Caco-2 (cell line): ENCODE measurements at places on chromosomes 11 and 22.

DNA sequence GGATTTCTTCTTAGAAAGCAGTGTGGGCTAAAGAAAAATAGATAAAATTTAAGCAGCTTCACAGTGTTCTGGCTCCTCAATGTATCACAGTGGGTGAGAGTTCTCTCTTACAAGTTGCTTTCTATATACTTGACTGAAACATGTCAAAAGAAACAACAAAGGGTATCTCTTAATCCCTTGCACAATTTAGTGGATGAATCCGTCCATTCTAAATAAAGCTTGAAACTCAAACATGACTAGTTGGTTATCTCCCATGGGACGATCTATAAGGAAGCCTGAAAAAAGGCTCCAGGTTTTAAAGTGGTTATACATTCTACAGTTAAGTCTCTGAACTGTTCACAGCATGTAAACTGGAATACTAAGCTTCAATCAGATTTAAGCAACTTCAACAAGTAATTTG is 993.1 kb upstream of the CNTN5 start:
- DNase-seq, result no peak

GRCh38 chr11:121538054-121538453 is 85.3 kb upstream of the SORL1-AS1 start:
- no peak for DNase-seq

GRCh38 chr11:119193001-119193400 is 7.7 kb downstream of the NHERF4 start:
- DNase-seq, result no peak

DNA sequence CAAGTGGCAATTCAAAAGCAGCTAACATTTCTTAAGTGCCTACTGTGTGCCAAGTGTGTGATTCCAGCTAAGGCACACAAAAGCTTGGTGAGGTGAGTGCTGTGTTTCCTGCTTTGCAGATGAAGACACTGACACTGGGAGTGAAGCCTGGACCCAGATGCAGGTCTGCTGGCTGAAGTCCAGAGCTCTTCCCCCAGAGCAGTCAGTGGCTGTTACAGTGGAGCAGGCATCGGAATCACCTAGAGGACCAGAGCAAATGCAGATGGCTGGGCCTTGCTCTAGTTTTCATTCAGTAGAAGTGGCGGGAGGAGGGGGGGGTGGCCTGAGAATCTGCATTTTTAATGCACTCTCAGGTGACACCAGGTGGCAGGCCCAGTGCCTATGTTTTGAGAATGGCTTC is 342.3 kb downstream of the CADM1 start:
- DNase-seq, result peak; percentile 23

DNA sequence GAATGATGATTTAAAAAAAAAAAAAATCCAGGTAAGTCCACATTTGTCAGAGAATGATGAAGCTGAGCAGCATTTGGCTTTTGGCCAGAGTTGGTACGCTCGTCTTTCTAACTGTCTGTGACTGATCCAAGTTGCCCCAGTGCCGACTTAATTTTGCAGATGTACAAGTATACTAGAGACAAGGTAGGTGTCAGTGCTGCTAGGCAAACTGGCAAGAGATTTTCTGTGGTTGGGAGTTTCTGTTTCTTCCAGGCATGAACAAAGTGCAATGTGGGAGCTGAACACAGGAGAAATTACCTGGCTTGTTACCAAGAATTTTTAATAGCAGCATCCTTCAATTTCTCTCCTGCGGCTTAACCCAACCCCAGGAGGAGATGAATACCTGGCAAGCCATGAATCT is 307.7 kb downstream of the BUD13 start:
- no peak for DNase-seq

- DNase-seq, result no peak
These were observed 358 bp downstream of the OR52H1 start for GRCh38 chr11:5547982-5548381.

GRCh38 chr11:114392735-114393667 is 7.3 kb downstream of the C11orf71 start:
- DNase-seq, result no peak

GRCh38 chr11:77409046-77409445 is 64.8 kb downstream of the PAK1 start:
- no peak for DNase-seq

DNA sequence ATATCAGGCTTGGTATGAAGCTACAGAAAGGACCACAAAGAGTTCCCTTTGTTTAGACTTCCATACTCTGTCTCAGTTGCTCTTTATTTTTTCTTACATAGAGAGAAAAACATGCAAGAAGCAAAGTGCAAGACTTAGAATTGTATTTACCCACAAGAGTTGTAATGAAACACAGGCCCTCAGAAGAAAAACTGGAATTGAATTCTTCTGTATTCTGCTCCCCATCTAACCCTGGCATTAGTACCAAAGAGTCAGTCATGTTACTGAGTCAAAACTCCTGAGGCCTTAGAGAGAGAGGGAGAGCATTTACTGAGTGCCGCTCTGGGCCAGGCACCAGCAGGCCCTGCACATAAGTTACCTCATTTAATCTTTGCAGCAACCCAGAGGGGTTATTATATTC is 43.9 kb upstream of the DLAT start:
- DNase-seq, result no peak

DNA sequence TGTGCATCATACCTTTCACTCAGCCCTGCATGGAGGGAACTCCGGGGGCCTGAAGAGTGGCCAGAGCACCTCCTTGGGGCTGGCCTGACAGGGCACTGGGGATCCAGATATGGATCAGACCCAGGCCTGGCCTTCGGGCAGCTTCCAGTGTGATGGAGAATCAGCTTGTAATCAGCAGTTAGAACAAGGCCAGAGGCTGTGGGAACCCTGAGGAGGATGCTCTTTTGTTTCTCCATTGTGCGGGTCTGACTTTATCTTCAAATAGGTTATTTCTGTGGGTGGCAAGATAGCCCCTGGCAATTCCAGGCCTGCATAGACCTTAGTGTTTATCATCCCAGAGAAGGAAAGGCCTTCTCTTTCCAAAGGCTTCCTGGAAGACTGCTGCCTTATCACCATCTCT is 12.3 kb downstream of the DGAT2 start:
- no peak for DNase-seq

- DNase-seq, result no peak
These were observed 26.9 kb upstream of the APOBEC3A start for GRCh38 chr22:38930512-38930911.

DNA sequence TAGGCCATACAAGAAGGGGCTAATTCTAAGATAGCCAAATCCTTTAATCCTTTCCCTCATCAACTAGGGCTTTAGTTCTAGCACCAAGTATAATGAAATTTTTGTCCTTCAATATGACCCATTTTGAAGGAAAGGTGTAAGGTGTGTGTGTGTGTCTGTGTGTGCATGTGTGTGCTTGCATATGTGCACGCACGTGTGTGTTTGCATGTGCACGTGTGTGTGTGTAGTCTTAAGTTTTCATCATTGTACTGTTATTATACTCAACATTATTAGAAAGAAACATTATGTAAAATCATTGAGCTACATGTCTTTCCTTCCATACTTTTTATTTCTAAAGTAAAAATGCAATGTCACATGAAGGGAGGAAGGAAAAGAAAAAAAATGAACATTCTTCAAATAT is 547.7 kb downstream of the FAM181B start:
- no peak for DNase-seq

GRCh38 chr11:11669233-11669846 is 47.5 kb upstream of the GALNT18 start:
- DNase-seq, result no peak

- no peak for DNase-seq
These were observed 96.1 kb downstream of the FDX1 start for GRCh38 chr11:110525883-110526282.

DNA sequence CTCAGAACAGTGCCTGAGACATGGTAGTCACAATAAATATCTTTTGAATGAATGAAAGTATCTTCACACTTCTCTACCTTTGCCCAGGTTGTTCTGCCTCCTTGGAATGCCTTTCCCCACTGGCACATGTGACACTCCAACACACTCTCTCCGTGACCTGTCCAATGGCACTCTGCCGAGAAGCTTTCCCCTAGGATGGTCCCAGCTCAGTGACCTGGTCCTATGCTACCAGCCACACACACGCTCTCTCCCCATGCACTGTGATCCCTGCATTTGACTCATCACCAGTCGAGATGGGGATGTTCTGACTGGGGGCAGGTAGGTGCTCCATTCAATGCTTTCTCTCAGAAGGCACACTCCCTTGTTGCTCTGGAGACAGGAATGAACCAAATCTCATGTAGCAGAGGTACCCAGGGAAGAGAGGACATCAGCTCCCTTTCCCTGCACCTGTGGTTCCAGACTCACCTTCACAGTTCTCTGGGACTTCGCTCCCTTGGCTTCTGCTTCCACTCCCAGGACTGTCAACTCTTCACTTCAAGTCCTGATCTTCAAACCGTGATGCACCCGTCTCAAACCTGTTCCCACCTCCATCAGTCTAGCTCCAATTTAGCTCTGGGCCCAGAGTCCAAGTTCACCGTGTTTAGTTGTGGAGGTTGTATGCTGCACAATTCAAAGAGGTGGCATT is 30.7 kb upstream of the LMO1 start:
- DNase-seq, result no peak

DNA sequence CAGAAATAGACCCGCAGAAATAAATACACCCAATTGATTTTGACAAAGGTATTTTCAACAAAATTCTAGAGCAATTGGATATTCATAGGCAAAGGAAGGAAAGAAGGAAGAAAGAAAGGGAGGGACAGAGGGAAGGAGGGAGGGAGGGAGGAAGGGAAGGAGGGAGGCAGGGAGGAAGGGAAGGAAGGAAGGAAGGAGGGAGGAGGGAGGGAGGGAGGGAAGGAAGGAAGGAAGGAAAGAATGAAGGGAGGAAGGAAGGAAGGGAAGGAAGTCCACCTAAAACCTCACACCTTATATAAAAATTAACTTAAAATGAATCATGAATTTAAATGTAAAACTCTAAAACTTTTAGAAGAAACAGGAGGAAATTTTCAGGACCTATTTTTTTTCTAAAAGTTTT is 94.2 kb upstream of the USP47 start:
- no peak for DNase-seq

DNA sequence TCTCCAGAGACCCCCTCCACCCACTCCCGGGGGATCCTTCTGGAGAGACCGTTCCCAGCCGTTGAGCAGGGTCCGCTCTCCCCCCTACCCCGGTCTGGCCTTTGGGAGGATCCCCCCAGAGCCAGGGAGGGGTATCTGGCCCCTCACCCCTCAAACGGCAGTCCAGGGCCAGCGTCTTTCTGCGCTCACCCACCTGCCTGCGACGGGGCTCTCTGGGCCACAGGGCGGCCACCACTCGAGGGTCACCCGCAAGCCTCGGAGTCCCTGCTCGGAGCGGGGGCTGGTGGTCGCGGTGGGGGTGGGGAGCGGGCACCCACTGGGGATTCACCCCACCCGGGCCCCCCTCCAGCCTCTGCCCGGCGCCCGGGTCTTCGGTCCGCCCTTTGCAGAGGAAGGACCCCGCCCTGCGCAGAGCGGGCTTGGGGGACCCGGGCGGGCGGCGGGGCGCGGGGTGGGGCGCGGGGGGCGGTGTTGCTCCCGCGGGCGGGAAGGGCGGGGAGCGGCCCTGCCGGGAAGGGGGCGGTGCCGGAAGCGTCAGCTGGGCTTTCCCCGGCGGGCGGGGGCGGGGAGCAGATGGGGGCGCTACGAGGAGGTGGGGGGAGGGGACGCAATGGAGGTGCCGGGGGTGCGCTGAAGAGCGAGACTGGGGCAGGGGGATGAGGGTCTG is 16.6 kb downstream of the CRELD2 start:
- no peak for DNase-seq

- DNase-seq, result no peak
These were observed 23.0 kb downstream of the PAX6 start for GRCh38 chr11:31788085-31788484.

- DNase-seq, result no peak
These were observed 286.8 kb upstream of the ANO3 start for GRCh38 chr11:26045082-26045481.

DNA sequence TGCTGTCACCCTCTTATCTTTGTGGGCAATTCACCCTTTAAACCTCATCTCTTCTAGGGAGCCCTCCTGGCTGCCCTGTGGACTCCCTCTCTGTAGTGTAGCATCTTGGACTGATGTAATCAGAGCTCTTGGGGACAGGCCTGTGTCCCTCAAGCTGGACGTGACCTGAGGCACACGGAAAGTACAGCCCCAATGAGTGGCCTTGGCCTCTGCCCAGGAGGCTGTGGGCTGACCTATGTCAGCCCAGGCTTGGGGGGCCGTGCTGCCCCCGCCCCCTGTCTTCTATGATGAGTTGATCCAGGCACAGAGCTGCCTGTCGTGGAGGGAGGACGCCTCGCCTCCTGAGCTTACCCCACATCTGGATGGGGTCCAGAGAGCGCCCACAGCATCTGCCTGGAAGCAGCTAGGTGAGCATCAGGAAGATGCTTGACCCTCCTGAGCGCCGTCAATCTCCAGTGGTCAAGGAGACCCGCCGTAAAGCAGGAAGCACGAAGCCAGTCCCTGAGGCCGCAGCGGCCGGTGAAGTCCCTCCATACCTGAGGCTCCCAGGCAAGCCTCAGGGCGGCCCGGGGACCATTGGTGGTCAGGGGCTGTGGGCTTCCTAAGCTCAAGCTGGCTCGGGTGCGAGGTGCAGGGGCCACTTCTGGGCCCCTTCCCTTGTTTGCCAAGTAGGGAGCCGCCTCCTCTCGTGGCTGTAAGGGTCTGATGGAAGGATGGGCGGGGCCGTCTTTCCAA is 1136.9 kb downstream of the BRD1 start:
- DNase-seq, result no peak

DNA sequence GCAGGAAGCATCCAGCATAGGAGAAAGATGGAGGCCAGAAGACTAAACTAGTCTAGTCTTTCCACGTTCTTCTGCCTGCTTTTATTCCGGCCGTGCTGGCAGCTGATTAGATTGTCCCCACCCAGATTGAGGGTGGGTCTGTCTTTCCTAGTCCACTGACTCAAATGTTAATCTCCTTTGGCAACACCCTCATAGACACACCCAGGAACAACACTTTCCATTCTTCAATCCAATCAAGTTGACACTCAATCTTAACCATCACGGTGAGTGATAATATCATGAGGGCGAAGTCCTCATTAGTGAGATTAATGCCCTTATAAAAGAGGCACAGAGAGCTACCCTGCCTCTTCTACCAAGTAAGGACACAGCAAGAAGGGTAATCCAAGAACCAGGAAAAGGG is 424.2 kb downstream of the LARGE1 start:
- DNase-seq, result no peak

DNA sequence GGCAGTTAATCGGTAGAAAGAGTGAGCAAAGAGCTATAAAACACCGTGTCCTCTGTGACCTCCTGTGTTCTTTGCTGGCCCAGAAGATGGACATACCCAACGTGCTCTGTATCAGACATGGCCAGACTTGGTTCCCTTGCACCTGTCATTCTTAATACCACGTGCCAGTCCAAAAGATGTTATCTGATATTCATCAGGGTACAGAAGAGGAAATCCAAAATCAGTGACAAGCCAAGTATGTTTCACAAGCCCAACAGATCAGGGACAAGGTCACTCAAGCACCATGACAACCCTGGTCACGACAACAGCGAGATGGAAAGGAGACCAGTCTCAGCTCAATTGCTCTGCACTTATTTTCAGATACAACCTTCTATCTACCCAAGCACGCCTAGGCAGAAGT is 3.4 kb downstream of the LRP4 start:
- no peak for DNase-seq

DNA sequence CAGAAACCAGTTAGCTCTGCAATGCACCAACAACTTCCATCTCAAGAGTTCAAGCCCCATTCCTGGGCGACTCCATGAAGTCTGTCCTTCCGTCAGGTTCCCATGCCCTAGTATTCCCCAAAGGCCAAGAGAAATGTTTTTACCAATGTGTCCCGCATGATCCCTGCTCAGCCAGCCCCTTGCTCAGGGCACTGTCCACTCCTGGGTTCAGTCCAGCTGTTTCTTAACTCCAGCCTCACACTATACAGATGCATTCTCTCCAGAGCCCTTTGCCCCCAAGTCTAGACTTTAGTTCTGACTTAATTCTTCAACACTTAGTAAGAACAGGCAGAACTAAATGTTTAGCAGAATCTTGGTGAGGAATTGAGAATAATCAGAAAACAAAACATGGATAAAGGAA is 497.5 kb downstream of the SOX6 start:
- DNase-seq, result no peak
